CD14-positive monocyte (primary cell): ENCODE measurements at places on chromosomes 12 and 14.

GRCh38 chr14:60222820-60223219 lies 26.2 kb upstream of the PPM1A start:
- DNase-seq: no peak

- no peak for DNase-seq
Observed at GRCh38 chr14:94104731-94105130, 5.8 kb upstream of the IFI27 start.

DNA sequence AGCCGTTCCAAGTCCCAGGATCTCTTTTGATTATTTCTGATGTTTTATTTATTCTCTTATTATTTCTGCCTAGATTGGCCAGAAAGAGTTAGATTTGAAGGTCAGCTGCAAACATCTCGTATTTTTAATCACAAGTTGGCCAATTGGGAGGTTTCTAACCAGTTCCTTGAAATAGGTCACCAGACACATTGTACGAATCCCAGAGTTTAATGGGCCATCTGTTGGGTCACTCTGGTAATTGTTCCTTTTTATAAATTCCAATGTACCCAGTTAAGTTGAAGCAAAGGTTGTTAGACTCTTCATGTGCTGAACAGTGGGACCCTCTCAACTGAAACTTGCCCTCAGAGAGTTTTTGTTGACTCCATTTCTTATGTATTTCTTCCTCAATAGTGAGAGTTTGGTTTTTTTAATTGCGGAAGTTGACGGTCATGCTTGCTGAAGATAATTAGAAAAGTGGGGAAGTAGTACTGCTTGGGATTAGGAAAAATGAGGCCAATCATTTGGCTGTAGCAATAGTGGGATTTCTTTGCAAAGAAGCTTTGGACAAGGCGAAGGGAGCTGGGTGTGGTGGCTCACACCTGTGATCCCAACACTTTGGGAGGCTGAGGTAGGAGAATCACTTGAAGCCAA lies 382.7 kb upstream of the RGS6 start:
- peak; percentile 16 for DNase-seq

GRCh38 chr14:53861781-53862180 lies 94.8 kb downstream of the BMP4 start:
- no peak for DNase-seq

GRCh38 chr14:36069535-36069900 lies 107.0 kb downstream of the PTCSC3 start:
- no peak for DNase-seq

- DNase-seq: no peak
Observed at GRCh38 chr14:101776344-101776743, 14.8 kb downstream of the PPP2R5C start.

GRCh38 chr14:75654127-75654732 lies 6.4 kb downstream of the ERG28 start:
- DNase-seq: peak; percentile 74

DNA sequence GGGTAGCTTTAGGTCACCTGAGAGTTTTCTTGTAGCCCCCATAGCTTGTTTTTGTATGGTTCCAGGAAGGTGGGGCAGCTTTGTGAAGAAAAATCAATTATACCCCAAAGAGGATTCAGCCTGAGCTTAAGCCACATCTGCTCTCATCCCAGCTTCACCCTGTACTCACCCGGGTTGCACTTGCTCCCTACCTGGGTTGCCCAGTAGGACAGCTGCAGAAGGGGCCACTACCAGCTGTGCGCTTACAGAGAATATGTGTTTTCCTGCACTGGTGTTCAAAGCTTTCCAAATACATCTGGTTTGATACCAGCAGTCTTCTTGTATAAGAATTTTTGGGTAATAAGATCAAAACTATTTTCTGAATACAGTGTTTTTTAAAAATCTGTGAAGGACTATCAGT lies 3.0 kb upstream of the SLC38A1 start:
- no peak for DNase-seq
